ENCODE measurements at places on chromosomes 4 and X.

- DNase-seq = no peak
Measured at GRCh38 chrX:97267396-97268181, 383.9 kb downstream of the RPA4 start.

- no peak for DNase-seq
Measured at GRCh38 chr4:69823048-69823447, 36.9 kb downstream of the SULT1E1 start.

- no peak for DNase-seq
Measured at GRCh38 chr4:85901500-85901899, 426.6 kb downstream of the ARHGAP24 start.

- no peak for DNase-seq
Measured at GRCh38 chr4:22483551-22483981, 32.3 kb downstream of the ADGRA3 start.

DNA sequence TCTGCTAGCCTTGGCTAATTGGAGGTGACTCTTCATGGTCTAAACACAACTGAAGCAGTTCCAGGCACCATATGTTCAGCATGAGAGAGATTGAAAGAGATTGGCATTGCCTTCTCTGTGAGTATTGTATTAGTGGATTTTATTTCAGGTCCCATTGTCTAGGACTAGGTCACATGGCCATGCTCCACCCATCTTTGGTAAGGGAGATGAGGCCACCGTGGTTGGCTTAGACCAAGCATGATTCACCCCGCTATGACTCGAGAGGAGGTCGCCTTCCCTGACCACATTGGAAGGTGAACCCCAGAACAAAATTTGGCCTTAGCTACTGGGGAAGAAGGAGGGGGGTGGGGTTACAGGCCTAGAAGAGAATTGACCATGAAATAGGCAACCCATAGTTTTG, 109.9 kb upstream of the BCOR start:
- DNase-seq = no peak

- no peak for DNase-seq
Measured at GRCh38 chr4:148441624-148441985, 609 bp downstream of the NR3C2 start.

GRCh38 chrX:43882294-43882681, at the start of gene MAOB:
Gene MAOB (minus strand): TSS chrX:43882450. CDS start chrX:43882299, 151 bp downstream.
- peak; percentile 3 for DNase-seq

GRCh38 chrX:107940095-107940494, 42.1 kb downstream of the TEX13B start:
- no peak for DNase-seq

DNA sequence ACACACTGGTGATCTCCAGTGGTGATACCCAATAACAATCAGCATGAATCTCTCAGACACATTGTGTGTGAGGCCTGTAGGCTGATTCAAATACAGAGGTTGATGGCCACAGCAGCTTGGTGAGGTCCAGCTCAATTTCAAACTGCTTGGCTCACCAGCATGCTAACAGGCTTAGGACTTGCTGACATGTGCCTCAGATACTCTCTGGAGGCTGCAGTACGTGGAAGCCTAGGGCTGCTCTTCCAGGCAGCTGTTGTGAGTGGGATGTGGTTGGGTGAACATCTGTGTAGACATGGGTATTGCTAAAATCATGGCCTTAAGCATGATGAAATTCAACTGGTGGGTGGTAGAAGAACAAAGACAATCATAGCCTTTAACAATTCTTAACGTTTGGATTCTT, 4.3 kb downstream of the CXCL9 start:
- no peak for DNase-seq

GRCh38 chr4:75630174-75630936, at the start of gene CDKL2:
Gene CDKL2 (minus strand): TSS chr4:75630528. CDS start chr4:75625988, 4,540 bp downstream.
- peak; percentile 91 for DNase-seq

- DNase-seq = no peak
Measured at GRCh38 chr4:31366041-31366440, 645.9 kb downstream of the PCDH7 start.

DNA sequence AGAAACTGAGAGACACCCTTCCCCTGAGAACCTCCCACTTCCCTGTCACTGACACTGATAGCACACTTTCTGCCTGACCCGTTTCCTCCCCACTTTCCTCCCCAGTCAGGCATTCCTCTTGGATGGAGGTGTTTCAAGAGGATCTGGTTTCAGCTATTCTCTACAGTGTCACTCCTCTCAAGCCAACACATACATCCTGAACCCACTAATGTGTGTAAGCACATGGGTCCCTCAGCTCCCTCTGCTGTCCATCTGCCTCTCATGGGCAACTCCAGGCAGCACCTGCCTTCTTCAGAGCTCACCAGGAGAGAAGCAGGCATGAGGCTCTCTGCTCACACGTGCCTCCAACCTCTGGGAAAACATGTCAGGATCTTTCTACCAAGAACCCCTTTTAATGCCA, 207.6 kb downstream of the NAF1 start:
- DNase-seq = no peak

- DNase-seq = no peak
Measured at GRCh38 chrX:112577146-112577545, 102.6 kb downstream of the LHFPL1 start.

DNA sequence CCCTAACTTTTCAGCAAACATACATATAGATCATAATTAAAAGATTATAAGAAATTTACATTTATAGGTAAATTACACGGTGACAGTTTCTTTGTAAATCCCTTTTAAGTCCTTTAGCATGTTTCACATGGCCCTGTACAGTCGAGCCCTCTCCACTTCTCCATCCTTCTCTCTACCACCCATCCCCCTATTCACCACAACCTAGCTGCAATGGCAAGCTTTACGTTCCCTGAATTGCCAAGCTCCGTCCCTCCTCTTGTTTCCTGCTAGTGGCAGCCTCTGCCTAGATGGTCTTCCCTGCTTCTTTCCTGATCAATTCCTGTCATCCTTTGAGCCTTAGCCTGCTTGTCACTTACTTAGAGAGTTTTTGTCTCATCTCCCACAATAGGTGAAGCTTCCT, 116.2 kb downstream of the TMA16 start:
- no peak for DNase-seq

GRCh38 chr4:125131891-125132680, 182.7 kb upstream of the FAT4 start:
- no peak for DNase-seq

DNA sequence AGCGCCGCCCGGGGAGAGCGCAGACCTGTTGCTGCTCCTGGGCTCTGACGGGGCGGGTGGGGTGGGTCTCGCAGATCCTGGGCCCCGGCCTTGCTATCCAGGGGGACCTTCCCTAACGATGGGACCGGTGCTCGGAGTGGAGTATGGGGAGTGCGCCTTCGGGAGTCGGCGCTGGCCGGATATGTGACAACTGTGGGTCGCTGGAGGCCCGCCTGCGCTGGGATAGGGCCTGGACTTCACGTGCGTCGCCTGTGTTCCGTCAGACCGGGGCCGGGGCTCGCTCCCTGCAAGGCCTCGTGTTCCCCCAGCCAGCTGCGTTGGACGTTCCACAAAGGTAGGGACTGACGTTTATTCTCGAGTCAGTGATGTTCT, 1.3 kb downstream of the TBL1X start:
- DNase-seq = peak; percentile 11

- DNase-seq = no peak
Measured at GRCh38 chr4:103098756-103099440, 736 bp downstream of the BDH2 start.

DNA sequence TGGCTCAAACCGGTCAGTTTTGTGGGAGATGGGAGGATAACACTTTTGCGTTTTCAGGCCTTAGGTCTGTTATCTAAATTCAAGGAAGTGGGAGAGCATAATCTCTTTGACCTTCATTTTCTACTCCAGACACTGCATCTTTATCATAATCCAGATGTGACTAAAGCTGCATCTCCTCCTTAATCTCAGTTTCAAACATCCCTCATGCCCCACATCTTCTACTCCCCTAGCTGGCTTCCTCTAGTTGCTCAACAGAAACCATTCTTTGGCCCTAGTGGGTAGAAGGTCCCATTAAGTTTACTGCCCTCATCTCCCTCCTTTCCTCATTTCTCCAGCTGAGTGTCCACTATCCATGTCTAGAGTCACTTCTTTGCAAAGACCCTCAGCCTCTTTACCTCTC, 18.8 kb upstream of the RASL11B start:
- DNase-seq = no peak

DNA sequence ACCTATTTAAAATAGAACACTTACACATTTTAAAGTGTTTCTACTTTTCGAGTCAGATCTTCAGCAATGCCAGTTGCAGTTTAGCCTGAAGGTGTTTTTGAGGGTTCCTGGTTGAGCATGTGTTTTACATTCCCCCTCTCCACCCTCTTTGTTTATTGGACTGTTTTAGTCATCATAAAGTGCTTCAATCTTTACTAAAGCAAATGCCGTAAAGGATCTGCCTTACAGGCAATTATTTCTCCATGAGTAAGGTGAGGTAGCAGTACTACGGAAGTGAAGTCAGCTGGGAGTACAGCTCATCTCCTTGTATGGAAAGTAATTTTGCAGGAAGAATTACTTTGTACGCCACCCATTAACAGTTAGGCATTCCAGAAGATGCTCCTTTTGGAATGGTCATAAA, 36.9 kb downstream of the PDLIM5 start:
- DNase-seq = no peak

- DNase-seq = no peak
Measured at GRCh38 chrX:40092808-40093435, 4.8 kb downstream of the BCOR start.

DNA sequence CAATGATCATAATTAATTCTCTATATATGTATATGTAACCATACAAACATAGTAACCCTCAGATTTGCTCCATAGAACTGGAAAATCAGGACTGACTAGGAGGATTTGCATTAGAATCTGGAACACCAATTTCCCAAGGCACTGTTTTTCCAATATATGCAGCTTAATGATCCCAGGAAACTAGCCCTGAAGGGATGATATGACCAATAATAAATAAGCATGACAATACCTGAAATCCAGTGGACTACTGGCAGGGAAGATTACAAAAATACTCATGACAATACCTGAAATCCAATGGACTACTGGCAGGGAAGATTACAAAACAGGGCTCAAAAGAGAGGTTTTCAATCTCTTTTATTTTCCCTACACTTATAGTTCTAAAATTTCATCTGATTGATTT, 98.4 kb downstream of the PCDH7 start:
- no peak for DNase-seq

GRCh38 chr4:145525291-145525740, 43.7 kb downstream of the SMAD1 start:
- no peak for DNase-seq

DNA sequence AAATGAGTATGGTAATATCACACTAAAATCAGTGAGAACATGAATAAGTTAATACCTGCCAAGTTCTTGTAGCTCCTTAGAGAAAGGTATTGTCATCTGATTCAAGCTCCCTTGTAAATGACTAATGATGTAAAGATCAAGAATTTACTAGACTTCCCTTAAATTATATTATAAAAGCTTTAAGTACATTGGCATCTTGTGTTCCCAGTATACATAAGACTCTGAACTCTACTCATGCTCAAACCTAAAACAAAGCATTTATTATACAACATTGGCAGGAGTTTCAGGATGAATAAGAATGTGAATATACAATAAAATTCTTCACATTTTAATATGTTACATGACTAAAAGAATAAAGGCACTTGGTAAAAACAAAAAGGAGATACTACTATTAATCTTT, 126.8 kb upstream of the UNC5C start:
- DNase-seq = no peak

GRCh38 chr4:43089730-43090129, 197.2 kb downstream of the GRXCR1 start:
- no peak for DNase-seq

DNA sequence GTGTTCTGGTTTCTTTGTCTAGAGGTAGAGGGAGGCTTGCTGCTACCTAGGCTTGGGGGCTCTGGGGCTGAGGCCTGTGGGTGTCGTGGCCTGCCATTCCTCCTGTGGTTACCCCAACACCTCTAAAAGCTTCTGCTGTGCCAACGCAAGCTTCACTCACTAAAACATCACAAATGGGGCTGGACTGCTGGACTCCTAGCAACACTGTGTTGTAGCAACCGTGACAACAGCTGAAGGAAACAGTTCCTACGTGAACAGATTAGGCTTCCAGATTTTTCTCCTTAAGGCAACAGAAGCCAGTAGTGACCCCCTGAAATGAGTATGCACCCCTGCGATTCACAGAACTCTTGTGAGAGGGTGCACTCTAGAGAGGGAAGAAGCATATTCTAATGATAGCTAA, 138.3 kb upstream of the TEX13D start:
- no peak for DNase-seq

- DNase-seq = peak; percentile 22
Measured at GRCh38 chr4:108370291-108371141, 201.8 kb upstream of the LEF1 start.

- DNase-seq = no peak
Measured at GRCh38 chr4:138833974-138834373, 181.6 kb upstream of the NOCT start.

DNA sequence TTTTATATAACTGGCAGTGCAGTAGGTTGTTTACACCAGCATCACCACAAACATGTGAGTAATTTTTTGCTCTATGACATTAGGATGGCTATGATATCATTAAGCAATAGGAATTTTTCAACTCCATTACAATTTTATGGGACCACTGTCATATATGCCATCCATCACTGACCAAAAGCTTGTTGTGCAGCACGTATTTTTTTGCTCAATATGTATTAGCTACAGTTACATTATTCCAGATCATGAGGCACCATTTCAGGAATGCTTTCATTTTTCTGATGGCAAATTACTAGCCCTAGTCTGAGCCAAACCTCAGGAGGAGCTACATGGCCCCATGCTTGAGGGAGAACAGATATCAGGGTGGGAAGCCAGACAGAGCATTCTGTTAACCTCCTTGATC, 56.8 kb upstream of the DCLK2 start:
- no peak for DNase-seq

GRCh38 chrX:106300656-106301055, 132.6 kb downstream of the PWWP3B start:
- no peak for DNase-seq

DNA sequence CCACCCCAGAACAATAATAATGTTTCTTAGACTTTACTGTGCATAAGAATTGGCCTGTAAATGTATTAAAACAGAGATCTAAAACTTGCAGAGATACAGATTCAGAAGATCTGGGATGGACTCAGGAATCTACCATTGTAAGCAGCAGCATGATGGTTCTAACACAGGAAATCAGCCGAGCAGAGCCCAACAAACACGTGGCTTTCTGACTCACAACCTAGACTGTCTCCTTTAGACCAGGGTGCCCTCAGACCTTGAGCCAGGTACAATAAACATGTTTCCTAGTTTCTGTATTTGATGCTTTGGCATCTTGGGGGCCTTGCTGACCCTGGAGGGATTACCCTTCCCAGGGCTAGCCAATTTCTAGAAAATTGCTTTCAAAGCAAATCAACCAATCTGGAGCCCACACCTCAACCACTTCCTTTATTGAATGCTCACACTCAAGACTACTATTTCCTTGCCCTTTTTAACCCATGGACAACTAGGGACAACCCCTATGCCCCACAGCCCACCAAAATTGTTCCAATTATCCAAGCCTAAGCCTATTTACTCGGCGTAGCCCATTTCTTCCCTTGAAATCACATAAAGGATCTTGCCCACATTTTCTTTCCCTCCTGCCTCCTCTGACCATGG, 80.5 kb downstream of the TBC1D9 start:
- DNase-seq = no peak

DNA sequence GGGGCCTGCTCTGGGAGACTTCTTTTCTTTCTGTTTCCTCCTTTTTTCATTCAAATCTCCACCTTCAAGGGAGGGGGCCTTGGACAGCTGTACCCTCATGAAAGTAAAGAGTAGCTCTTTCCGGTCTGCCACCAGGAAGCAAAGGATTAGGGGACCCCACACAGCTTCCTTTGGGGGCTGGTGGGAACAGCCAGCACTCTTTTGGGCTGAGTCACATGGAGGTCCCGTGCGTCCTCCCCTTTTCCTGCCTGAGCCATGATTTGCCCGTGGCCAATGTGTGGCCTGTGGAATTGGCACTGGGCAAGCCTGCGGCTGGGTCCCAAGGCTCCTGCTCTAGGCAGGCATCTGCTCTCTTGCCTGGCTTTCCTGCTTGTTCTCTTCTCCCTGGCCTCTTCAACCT, 65.5 kb downstream of the FHDC1 start:
- DNase-seq = no peak
